ENCODE measurements at places on chromosomes 6 and 20.

- DNase-seq, result no peak
Observed at GRCh38 chr20:20680991-20681508, 31.4 kb downstream of the RALGAPA2 start.

GRCh38 chr6:105194106-105194505, 14.3 kb upstream of the POPDC3 start:
- DNase-seq, result no peak

DNA sequence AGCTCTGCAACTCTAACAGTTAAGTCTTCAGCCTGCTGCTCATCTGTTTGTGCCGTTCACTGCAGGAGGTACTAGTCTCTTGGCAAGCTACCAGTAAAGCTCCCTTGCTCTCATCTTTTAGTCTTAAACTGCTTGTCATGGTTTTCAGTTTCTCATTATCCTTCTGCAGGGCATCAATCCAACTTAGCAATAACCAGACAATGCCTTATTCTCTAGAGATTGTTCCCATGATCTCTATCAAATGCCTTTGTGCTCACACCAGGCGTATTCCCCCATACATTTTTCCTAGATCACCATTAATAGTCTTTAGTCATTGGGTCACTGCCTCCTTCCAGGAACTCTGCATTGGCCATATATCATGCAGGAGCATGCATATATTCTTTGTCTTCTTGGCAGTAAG, 171.3 kb downstream of the GRM1 start:
- no peak for DNase-seq

DNA sequence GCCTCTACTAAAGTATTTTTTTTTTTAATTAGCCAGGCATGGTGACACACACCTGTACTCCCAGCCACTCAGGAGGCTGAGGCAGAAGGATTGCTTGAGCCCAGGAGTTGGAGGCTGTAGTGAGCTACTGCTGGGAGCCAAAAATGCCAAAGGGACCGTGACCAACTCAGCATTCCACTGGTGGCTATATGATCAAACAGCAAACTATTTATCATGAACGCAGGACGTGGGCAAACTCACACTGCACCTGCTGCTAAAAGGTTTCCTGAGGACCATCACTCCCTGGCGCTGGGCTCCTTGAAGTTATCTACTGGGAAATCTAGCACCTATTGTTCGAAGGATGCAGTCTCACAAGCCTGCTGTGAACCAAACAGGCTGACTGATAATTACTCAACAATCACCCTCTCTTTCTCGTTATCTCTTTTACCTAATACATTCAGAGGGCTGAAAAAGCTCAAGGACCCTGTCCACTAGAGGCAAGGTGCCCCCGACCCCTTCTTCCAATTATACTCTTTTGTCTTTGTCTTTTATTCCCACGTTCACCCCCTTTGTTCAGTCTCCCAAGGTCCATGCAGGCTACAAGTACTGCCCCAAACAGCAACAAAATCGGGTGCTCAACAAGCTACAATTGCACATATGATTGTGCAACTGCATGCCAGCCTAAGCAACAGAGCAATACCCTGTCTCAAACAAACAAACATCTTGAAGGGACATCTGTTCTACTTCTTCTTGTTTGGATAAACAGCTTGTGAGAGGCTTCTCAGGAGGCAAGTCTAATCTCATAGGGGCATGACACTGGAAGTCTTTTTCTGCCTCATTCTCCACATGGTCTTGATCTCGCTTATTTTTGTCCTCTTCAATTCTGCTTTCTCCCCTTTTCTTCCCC, 47.7 kb upstream of the PLN start:
- no peak for DNase-seq

- DNase-seq, result no peak
Observed at GRCh38 chr20:58033026-58033536, 195.4 kb downstream of the ANKRD60 start.

- no peak for DNase-seq
Observed at GRCh38 chr6:115358616-115359015, 702.1 kb downstream of the FRK start.

DNA sequence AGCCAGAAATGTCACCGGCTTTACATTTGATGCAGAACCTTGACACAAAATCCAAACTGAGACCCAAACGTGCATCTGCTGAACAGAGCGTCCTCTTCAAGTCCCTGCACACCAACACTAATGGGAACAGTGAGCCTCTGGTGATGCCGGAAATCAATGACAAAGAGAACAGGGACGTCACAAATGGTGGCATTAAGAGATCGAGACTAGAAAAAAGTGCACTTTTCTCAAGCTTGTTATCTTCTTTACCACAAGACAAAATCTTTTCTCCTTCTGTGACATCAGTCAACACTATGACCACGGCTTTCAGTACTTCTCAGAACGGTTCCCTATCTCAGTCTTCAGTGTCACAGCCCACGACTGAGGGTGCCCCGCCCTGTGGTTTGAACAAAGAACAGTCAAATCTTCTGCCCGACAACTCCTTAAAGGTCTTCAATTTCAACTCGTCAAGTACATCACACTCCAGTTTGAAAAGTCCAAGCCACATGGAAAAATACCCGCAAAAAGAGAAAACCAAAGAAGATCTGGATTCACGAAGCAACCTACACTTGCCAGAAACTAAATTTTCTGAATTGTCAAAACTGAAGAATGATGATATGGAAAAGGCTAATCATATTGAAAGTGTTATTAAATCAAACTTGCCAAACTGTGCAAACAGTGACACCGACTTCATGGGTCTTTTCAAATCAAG, 108.4 kb downstream of the RTN4IP1 start:
- no peak for DNase-seq

Data from ELR (cell line).